ENCODE measurements at places on chromosomes 7 and 10.

- DNase-seq: no peak
Observed at GRCh38 chr7:74324531-74325209, 35.5 kb downstream of the CLIP2 start.

DNA sequence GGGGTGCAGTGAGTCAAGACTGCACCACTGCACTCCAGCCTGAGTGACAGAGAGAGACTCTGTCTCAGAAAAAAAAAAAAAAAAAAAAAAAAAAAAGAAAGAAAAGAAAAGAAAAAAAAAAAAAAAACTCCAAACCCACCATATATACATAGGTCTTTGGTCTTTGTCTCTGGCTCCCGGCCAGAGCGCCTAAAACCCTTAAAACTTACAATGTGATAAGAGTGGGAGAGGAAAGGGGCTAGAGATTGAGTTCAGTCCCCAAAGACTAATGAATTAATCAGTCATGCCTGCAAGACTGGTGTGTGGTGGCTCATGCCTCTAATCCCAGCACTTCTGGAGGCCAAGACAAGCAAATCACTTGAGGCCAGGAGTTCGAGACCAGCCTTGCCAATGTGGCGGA lies 6.8 kb upstream of the NFE2L3 start:
- DNase-seq: no peak

- no peak for DNase-seq
Observed at GRCh38 chr10:16612115-16612980, 90.7 kb upstream of the C1QL3 start.

DNA sequence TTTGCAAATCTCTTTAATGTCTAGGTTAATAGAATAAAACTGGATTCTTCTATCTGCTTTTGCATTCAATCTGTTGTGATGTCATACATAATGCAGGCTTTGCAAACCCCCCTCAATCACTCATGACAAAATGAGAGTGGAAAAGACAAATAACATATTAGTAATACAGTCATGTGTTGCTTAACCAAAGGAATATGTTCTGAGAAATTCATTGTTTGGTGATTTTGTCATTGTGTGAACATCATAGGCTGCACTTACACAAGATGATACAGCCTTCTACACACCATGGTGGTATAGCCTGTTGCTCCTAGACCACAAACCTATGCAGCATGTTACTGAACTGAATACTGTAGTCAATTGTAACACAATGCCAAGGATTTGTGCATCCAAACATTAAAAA lies 87.3 kb upstream of the SEC61G start:
- no peak for DNase-seq

GRCh38 chr7:37097276-37097675 lies 351.4 kb downstream of the ELMO1 start:
- DNase-seq: no peak

- DNase-seq: no peak
Observed at GRCh38 chr10:122521011-122521410, 39.5 kb upstream of the DMBT1 start.

- DNase-seq: no peak
Observed at GRCh38 chr7:35032166-35032565, 5.1 kb downstream of the DPY19L1 start.

GRCh38 chr10:121559326-121560026 lies 38.8 kb downstream of the FGFR2 start:
- no peak for DNase-seq

DNA sequence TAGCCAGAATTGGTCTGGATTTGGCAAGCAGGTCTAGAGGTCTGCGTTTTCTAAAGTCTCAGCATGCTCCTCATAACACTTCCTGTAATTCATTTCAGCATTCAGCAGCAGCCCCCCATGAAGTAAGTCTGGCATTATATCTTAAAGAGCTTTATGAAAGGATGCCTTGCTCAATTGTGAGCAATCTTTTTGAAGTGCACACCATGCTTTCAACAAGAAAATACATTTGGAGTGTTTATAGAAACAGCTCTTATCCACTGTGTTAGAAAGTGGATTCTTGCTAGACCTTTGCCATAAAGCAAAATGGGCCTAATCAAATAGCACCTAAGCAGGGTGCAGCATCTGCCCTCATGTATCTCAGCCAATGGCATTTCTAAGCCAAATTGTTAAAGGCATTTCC lies 378.0 kb upstream of the AKR1E2 start:
- DNase-seq: no peak

- peak; percentile 66 for DNase-seq
Observed at GRCh38 chr7:84701524-84702306, 485.1 kb downstream of the SEMA3D start.

DNA sequence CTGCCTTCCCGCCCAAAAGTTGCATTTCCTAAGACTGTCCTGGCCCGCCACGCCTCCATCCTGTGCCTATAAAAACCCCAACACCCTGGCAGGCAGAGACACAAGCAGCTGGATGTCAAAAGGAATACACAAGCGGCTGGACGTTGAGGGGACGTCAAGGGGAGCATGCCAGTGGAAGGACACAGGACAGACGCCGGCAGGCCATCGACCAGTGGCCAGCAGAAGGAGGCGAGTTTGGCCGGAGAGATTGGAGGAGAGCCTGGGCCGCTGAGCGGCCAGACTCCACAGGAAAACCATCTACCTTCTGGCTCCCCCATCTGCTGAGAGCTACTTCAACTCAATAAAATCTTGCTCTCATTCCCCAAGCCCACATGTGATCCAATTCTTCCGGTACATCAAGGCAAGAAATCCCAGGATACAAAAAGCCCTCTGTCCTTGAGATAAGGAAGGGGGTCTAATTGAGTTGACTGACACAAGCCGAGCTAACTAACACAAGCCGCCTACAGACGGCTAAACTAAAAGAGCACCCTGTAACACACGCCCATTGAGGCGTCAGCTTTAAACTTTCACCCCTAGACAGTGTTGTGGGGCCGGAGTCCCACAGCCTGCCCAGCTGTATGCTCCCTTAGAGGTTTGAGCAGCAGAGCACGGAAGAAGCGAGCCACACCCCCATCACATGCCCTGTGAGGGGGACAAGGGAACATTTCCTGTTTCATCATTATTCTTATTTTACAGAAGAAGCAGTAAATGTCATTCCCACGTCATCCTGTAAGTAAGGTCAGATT lies 150.3 kb upstream of the PHYHIPL start:
- no peak for DNase-seq

- no peak for DNase-seq
Observed at GRCh38 chr10:33722067-33722466, 387.6 kb upstream of the NRP1 start.

DNA sequence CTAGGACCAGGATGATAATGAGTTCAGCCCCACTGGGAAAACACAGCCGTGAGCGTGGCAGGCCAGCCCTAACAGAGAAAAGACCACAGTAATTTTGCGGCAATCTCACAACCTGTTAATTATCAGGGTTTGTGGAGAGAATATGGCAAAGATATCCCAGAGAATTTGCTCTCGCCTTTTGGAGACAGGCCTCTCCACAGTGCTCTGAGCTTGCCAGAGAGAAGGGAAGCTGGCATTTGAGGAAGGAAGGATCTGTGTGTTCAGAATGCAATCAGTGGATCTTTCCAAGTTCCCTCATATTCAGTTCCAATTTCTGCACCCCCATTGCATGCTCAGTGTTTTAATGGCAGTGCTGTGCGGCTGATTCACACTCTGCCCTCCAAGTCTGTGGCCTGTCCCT lies 60.2 kb downstream of the PLPP4 start:
- DNase-seq: no peak

Measured in Caco-2 (cell line).